ENCODE measurements at places on chromosomes 1 and 21.

GRCh38 chr1:99003581-99004253, 944 bp downstream of the PLPPR5 start:
- no peak for DNase-seq

DNA sequence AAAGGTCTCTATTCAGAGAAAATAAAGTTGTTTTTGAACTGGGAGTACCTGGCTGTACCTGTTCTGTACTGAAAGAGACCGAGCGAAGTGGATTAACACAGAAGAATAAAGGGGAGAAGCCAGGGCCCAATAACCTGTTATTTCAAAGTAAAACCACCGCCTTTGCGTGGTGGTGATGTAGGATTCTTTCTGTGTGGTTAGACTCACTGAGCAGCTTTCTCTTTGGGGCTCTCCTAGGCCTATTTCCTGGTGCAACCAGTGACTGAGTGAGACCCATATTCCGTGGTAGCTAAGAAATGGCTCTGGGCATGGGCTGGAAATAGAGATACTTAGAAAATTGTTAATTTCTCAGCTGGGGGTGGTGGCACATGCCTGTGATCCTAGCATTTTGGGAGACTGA, 99.9 kb downstream of the XCL2 start:
- DNase-seq, result no peak

DNA sequence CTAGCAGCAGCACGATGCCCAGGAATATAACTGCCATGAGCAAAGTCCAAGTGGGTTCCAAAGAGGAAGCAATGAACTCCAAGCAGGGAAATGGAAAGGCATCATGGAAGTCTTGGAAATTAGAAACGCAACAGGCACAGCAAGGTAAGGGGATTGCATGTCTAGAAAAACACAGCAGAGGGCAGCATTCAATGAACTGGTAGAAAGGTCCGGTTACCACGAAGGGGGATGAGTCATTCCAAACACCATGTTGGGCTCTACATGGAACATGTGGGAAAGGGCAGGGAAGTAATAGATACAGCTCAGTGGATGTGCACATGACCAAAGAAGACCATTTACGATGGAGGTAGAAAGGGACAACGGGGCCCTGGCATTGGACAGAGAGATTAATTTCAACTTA, 36.4 kb downstream of the RXRG start:
- DNase-seq, result peak; percentile 37

- DNase-seq, result no peak
These were observed 511.0 kb downstream of the OMA1 start for GRCh38 chr1:58035523-58035922.

DNA sequence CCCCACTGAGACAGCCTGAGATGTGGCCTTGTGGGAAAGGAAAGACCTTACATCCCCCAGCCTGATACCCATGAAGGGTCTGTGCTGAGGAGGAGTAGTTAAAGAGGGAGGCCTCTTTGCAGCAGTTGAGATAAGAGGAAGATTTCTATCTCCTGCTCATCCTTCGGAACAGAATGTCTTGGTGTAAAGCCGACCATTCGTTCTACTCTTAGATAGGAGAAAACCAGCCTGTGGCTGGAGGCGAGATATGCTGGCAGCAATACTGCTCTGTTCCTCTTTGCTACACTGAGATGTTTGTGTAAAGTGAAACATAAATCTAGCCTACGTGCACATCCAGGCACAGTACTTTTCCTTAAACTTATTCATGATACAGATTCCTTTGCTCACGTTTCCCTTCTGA, 1.5 kb upstream of the CCDC27 start:
- no peak for DNase-seq

- DNase-seq, result no peak
These were observed 287.5 kb downstream of the HLX start for GRCh38 chr1:221166559-221167318.

DNA sequence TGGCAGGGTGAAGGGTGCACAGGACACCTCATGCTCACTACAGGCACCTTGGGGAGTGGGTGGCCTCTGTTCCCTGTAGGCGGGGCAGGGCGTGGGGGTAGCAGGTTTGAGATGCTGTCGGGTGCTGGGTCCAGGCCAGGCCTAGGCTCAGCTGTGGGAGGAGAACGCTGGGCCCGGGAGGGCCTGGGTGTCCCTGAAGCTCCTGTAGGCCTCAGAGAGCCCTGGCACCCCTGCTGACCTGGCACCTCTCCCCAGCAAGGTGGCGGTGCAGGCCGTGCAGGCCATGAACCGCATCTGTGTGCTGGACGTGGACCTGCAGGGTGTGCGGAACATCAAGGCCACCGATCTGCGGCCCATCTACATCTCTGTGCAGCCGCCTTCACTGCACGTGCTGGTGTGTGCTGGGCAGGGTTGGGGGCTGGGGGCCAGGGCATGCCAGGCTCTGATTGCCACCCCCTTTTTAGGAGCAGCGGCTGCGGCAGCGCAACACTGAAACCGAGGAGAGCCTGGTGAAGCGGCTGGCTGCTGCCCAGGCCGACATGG, 2.5 kb upstream of the GJC2 start:
- DNase-seq, result no peak

- no peak for DNase-seq
These were observed 88.9 kb downstream of the HUNK start for GRCh38 chr21:31961704-31962103.

- no peak for DNase-seq
These were observed 21.9 kb downstream of the DIRAS3 start for GRCh38 chr1:68028566-68028965.

DNA sequence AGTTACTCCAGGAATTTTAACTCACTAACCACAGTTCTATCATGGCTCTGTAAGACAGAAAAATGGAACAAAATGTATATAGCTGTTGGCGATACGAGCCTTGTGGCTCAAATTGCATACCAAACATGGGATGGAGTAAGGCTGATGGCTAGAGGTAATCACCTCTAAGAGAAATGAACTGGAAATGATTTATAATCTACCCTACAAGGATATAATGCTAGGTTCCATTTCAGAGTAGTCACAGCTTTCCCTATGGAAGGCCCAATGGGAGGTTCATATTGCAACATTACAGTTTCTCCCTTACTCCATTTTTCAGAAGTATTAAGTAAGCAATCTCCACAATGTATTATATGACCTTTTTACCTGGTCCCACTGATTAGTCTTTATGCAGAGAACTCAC, 61.6 kb downstream of the EDEM3 start:
- DNase-seq, result peak; percentile 10

DNA sequence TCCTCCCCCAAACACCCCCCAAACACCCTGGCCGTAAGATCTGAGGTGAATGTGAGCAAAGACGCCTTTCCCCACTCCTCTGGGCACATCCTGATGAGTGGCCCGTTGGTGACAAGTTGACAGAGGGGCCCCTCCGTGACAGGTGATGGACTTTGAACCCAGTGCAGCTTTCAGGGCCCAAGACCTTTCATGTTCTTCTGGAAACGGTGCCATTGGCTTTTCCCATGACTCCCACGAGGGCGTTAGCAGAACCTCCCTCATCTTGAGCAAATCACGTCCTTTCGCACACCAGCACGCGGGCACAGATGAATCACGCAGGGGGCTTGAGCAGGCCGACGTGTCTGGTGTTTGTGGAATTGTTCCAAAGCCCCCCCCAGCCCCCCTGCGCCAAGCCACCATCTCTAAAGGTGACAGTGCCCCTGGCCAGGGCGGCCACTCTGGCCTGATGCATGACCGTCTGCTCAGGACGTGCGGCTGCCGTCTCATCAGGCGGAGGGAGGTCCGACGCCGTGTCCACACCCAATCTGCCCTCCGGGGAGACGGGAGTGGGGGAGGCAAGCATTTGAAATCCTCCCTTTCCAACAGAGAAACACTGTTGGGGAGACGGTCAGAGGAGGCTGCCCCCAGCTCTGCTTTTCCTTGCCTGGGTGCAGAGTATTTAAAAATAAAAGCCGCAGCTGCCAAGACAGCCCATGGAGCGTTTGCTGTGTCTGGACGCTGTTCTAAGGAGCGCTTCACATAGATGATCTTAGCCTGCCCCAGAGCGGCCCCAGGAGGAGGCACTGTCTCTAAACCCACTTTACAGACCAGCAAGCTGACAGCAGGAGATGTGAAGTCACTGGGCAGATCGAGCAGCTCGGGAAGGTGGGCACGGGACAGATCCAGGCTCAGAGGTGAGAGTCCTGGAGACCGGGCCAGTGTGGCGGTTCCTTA, 98.3 kb upstream of the ARHGEF16 start:
- DNase-seq, result no peak

DNA sequence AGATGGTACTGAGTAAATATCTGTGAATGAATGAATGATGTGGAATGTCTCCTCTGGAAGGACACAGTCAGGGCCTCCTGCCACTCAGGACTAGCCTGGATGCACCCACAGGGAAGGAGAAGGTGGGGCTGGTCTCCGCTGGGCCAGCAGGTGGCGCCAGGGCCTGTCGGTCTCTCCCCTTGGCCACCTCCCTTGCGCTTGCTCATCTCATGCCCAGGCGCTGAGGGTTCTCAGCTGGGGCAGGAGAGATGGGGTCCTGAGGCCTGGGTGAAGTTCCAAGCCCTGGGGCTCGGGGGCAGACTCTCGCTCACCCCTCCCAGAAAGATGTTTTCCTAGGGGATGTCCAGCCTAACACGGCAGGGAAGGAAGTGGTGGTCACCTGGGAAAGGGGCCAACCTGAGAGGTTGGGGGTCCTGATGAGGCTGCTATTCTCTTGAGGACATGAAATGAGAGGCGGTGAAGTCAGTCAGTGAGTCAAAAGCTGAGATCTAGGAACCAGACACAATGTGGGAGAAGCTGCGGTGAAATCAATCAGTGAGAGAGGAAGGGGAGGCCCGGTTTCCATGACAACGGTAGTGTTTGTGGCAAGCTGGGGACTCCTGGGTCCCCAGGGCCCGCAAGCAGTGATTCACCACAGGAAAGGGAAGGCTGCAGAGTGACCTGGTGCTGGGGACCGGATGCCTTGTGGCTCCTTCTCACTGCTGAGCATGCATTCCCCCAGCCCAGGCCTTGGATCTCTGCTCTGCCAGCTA, 14.6 kb upstream of the MEX3A start:
- peak; percentile 78 for DNase-seq

DNA sequence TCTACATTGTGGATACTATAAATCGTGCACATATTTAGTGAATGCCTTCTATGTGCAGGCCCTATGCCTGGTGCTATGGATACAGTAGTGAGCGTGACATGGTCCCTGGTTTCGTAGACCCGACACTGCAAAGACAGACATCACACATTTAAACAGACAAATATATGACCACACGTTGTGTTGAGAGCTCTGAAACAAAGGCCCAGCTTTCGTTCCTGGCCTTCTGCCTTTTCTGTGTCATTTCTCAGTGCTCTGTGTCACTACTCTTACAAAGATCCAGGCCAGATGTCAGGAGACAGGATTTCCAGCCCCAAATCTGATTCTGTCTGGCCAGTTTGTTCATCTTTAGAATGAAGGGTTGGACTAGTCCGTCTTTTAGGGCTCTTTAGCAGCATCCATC, 19.3 kb upstream of the TRABD2B start:
- no peak for DNase-seq

GRCh38 chr1:32127409-32128198, 19.7 kb downstream of the KPNA6 start:
- no peak for DNase-seq

DNA sequence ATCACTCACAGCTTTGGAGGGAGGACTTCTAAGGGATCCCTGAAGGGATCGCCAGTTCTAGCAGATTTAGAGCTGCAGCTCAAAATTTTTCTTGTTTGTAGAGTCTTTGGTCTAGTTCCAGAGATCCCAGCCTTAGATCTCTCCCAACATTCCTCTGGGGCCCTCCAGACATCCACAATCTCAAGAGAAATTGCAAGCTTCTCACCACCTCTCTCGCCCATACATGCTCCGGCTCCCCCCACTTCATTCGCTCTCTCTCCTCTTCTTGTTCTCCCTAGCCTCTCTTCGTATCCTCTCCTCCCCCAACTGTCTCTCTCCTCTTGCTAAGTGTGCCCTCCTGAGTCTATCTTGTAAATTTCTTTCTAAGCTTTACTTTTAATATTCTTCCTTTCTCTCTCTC, 15.1 kb upstream of the TUT4 start:
- DNase-seq, result no peak

GRCh38 chr21:36555199-36555800, 75.4 kb upstream of the CLDN14 start:
- no peak for DNase-seq

GRCh38 chr1:230426246-230427093, at the start of gene PGBD5:
TSS of gene PGBD5 (minus strand) at chr1:230426332. CDS start at chr1:230425928, 404 bp downstream.
- DNase-seq, result peak; percentile 46

GRCh38 chr1:172708452-172708851, 49.5 kb downstream of the FASLG start:
- no peak for DNase-seq

- no peak for DNase-seq
These were observed 71.3 kb upstream of the NGF start for GRCh38 chr1:115409094-115410015.

- DNase-seq, result no peak
These were observed 16.0 kb downstream of the LRIG2 start for GRCh38 chr1:113088972-113089371.

DNA sequence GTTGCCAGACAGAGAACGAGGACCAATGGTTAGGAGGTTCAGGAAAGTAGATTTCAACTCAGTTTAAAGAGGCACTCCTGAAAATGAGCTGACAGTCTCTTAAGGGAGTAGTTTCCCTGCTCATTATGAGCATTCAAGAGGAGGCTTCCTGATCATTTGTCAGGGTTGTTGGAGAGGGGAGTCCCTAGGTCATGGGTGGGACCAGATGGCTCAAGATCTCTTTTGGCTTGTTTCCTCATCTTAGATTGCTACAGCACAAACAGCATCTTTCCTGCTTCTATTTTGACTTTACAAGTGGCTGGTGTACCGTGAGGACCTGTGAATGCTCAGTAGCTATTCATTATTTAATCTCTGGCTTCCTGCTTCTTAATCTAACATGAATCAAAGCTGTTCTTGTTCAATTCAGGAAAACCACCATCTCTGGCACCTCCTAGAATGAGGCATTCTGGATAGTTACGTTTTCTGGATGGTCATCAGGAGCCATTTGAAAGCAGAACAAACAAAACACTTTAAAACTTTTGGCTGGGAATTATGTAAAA, 47.6 kb downstream of the PEX14 start:
- DNase-seq, result no peak

DNA sequence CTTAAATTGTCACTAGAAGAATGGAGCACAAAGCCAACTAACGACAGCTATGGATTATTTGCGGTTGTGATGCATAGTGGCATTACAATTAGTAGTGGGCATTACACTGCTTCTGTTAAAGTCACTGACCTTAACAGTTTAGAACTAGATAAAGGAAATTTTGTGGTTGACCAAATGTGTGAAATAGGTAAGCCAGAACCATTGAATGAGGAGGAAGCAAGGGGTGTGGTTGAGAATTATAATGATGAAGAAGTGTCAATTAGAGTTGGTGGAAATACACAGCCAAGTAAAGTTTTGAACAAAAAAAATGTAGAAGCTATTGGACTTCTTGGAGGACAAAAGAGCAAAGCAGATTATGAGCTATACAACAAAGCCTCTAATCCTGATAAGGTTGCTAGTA, 13.5 kb downstream of the USP1 start:
- DNase-seq, result no peak

DNA sequence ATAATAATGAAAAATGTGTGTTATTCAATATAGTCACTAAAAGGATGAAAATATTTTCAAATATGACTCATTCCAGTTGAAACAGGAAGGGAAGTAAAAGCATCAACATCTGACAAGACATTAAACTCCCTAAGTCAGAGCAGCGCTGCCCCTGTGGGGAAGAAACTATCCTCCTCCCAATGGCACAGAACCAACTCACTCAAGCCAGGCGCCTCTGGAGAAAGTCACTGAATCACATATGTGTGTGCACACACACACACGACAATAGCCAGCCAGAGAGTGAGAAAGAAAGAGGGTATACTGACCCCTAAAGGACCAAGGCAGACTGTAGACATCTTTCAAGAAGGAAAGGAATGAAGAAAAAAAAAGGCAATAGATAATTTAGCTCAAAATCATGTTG, 126.9 kb downstream of the SETD4 start:
- DNase-seq, result peak; percentile 86

GRCh38 chr1:246142320-246142893, 364.7 kb downstream of the SMYD3 start:
- peak; percentile 96 for DNase-seq

All from IMR-90 (cell line).